Stimulated activated CD8-positive, alpha-beta memory T cell treated with anti-CD3 and anti-CD28 coated beads, Interleukin-2, amount 100 ng/mL, for 1 hour (primary cell): ENCODE measurements at places on chromosomes 13 and 19.

- DNase-seq = no peak
Observed at GRCh38 chr13:39254601-39255000, 216.3 kb downstream of the NHLRC3 start.

DNA sequence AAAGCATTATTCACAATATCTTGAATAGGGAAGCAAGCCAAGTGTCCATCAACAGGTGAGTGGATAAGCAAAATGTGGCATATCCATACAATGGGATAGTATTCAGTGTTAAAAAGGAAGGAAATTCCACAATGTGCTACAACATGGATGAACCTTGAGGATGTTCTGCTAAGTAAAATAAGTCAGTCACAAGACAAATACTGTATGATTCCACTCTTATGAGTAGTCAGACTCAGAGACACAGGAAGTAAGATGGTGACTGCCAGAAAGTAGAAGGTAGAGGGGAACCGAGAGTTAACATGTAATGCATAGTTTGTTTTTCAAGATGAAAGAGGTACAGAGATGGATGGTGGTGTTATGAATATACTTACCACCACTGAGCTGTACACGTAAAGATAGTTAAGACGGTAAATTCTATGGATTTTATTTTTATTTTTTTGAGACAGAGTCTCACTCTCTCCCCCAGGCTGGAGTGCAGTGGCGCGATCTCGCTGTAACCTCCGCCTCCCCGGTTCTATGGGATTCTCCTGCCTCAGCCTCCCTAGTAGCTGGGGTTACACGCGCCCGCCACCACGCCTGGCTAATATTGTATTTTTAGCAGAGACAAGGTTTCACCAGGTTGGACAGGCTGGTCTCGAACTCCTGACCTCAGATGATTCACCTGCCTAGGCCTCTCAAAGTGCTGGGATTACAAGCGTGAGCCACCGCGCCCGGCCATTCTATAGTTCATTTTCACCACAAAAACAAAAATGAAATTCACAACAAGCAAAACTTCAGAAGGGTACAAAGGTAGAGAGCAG, 1.0 kb upstream of the CHAMP1 start:
- no peak for DNase-seq

DNA sequence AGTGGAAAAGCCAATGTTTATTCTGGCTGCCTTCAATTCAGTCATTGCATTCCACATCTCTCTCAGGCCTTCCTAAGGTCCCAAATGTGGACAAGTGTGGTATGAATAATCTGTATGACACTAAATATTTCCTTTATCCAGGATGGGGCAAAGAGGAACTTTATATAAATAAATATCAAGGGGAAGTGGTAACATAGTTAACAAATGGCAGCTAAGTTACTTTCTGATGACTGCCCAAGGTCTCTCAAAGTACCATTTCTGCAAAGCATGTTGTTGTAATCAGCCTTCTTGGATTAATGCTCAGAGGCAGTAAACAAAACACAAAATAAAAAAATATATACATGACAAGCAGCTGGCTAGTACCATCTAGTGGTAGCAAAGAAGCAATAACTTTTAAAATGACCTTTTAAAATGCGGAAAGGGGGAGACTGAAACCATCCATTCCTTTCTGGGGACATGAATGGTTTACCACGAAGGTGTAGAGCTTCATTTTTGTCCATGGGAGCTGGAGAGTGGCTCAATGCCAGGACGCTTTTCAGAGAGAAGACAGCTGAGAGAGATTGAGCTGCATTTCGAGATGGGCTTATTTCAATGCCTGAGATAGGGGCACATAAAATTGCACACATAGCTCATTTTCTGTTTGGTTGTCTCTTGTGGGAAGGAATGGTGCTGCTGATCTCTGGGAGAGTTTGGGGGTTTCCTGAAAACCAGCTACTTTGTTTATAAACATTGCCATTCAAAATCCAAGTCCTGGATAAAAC, 259.2 kb downstream of the RFC3 start:
- DNase-seq = no peak

- no peak for DNase-seq
Observed at GRCh38 chr13:39196965-39197646, 158.8 kb downstream of the NHLRC3 start.
